Stimulated activated CD4-positive, alpha-beta T cell treated with anti-CD3 and anti-CD28 coated beads, Interleukin-2, amount 100 ng/mL, for 48 hours (primary cell): ENCODE measurements at places on chromosomes 12 and 14.

- DNase-seq = no peak
Observed at GRCh38 chr12:75837700-75838099, 193.9 kb downstream of the PHLDA1 start.

- DNase-seq = no peak
Observed at GRCh38 chr12:103933237-103933636, 3.0 kb downstream of the HSP90B1 start.

- no peak for DNase-seq
Observed at GRCh38 chr14:44112774-44113460, 394.2 kb downstream of the FSCB start.

GRCh38 chr12:131209082-131210070 is 255.7 kb downstream of the ADGRD1 start:
- DNase-seq = no peak

DNA sequence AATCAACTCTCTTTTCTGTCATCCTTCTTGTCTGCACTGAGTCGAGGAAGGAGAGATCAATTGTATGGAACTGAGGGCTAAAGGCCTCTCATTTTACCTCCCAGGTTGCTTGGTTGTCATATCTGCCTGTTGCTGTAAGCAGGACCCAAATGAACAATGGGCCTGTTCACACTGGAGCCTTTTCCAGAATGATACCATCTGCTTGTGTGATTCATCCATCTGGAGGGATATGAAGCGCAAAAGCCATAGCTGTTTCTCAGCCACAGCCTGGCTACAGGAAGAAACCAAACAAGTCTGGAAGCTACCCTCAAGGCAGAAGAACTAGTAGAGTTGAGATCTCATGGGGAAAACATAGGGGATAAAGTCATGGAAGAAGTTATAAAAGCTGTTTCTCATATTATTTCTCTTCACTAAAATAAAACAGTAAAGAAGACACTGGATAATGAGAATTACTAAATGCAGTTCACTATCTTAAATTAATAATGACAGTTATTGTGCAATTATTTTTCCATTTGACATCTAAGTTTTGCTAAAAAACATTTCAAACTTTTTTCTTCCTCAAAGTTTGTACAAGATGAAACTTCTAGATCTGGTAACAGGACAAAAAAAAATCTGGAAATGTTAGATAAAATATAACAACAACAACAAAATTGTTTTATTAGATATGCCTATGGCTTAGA is 106.3 kb downstream of the SPTSSA start:
- no peak for DNase-seq
